ENCODE measurements at places on chromosomes 4 and X.

DNA sequence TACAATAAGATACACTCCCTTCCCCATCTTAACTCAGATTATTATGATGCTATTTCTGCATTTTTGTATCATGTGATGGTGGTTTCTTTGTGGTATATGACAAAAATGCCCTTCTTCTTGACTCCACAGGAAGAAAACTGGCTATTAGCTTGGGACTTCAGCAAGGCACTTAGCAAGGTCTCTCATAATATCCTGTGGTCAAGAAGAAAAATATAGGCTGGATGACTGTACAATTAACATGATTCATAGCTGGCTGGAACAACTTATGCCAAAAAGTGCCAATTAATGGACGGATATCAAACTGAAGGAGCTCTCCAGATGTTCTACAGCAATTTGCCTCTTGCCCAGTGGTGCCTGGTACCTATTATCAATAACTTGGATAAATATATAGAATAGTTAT, 2.3 kb upstream of the MID1IP1 start:
- no peak for DNase-seq

DNA sequence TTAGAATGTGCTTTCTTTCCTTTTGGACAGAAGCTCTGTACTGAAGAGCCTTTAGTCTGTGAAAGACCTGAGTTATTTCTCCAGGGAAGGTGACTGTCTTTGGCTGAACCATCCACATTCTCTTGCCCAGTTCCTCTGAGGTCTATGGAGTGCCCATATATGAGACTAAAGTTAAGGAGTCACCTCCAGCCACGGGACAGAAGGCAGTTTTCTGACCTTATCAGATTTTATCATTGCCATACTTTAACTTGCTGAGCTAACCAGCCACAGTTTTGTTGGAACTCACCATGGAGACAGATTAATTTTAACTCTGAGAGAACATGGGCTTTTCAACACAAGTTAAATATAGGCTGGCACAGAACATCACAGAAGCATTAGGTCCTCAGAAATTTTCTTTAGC, 26.3 kb downstream of the IL1RAPL1 start:
- no peak for DNase-seq

- DNase-seq, result no peak
Observed at GRCh38 chr4:189177130-189177529, 763.5 kb upstream of the FRG1 start.

DNA sequence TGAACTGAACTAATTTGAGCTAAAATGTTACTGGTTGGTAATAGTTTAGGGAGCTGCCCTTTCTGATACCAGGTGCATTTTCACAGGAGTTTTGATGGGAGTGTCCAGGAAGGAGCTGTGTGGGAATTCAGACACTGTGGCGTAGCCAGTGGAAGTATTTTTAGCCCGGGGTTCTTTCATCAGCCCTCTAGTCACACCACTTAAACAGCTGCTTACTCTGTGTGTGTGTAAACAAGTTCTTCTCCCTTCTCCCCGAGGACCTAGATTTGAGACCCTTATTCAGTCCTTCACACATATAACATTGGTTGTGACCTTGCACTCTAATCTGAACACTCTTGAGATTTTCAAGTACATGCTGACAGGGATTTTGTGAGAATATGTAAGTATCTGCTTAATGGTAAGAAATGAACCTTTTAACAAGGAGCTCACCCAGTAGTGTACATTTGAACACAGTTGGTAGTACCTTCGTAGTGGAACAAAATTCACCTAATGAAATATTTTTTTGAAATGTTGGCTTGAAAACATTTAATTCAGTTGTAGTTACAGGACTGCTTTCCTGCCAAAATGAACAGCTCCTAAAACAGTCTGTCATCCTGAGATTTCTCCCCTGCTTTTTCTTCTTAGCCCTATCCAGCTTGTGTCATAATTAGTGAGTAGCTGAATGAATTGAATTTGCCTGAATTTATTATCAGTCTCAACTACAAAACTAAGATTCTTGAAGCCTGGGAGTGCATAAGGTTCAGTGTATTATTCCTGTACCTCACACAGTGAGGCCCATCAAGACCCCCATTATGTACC, 61.8 kb downstream of the BMPR1B start:
- DNase-seq, result no peak

DNA sequence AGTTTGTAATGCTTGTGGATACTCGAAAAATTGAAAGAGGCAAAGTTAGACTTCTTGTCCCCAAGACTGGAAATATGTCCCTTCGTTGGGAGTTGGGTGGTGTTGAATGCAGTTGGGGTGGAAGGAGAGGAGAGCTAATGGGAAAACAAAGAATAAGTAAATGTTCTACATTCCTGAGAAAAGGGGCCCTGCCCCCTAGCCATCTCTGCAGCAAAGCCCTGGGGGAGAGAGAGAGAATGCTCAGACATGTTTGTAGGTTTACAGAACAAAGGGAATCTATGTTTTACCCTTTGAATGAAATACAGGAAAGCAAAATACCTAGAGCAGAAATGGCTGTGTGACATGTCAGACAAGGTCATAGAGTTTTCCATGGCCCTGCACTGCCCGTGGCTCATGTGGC, 88.1 kb downstream of the RASL11B start:
- DNase-seq, result no peak

DNA sequence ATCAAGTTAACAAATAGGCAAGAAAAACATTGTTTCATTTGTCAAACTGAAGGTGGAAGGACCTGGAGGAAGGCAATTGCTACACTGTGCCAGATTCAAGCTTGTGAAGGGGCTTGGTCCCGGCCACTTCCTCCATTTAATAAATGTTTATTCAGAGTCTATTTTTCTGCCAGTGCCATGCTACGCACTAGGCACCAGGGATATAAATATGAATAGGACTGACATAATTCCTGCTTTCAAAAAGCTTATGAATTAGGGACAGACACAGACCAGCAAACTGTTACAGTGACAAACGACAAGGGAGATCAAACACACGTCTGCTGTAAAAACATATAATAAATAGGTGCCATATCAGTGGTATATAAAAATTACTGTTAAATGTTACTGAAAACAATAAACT, 571 bp downstream of the TLR6 start:
- DNase-seq, result no peak

Data from LoVo (cell line).